ENCODE measurements at places on chromosomes 3 and 15.

GRCh38 chr3:58143417-58144055 lies 67.2 kb downstream of the DNASE1L3 start:
- DNase-seq: no peak

DNA sequence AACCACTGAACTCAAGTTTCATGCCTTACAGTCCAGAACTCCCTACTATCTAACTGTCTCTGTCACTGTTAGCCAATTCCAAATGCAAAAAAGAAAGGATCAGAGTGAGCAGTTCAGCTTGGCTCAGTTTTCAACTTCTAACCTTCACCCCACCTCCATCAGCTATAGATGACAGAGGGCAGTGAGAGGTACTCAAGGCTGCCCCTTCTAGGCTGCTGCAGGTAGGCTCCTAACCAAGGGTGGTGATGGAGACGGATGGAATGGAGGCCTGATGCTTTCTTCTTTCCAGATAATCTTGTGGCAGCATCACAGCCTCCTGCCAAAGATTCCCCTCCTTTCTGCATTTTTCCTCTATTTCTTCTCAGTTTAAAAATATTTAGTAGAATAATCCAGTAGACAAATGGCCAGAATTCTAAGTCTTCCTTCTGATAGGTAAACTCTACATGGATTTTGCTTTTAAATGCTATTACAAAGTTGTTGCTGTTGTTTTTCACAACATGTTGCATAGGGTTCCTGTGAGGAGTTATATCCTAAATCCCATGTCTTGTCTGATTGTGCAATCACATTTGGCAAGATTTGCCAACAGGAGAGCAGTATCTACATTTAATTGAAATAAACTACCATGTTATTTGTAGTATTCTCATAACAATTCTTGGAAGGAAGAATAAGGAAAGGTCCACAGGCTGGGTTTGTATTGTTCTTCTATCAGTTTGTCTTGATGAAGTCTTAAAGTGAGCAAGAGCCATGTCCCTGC lies 301.6 kb upstream of the TRIM42 start:
- no peak for DNase-seq

GRCh38 chr15:74431645-74432044 lies 2.1 kb downstream of the SEMA7A start:
- DNase-seq: no peak

DNA sequence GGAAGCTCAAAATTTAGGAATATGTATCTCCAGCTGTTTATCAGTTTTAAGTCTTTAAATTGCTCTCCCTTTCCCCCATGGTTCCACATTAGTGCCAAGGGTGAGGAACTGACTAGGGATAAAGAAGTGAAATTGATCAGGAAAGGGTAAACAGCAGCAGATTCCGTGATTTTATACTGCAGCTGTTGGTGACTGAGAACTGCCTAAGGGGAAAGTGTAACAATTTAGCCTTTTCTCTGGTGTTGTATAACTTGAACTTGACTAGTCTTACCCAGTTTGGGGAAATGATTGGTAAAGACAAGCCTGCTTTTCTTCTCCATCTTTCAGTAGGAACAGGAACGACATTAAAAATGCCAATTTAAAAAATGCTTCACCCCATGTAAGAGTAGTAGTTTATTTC lies 5.0 kb downstream of the SPRED1 start:
- no peak for DNase-seq

GRCh38 chr3:9869955-9870354 lies 10.1 kb downstream of the CIDEC start:
- DNase-seq: no peak
